ENCODE measurements at places on chromosomes 7 and 10.

- no peak for DNase-seq
Observed at GRCh38 chr7:76077435-76077834, 29.5 kb downstream of the MDH2 start.

GRCh38 chr7:1415389-1415990 lies 43.8 kb downstream of the MICALL2 start:
- DNase-seq, result no peak

- peak; percentile 28 for DNase-seq
Observed at GRCh38 chr10:3622845-3623621, 162.0 kb downstream of the KLF6 start.

GRCh38 chr10:56633876-56634452 lies 272.9 kb upstream of the ZWINT start:
- no peak for DNase-seq

DNA sequence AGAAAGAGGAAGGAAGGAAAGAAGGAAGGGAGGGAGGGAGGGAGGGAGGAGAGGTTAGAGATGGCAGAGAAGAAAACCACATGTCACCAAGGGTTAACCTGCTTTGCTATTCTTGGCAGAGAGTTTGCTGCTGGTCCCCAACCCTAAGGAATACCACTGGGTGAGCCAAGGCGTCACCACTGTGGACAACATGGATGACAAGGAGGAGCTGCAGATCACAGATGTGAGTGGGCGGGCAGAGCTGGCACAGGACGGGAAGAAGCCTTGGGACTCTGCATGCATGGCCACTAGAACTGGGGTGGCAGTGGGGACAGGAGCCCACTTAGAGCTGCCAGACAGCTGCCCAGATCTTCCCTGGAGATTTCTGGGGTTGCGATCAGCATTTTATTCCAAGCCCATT lies 17.2 kb upstream of the MYH16 start:
- DNase-seq, result no peak

GRCh38 chr10:60572511-60573194 lies 183.0 kb upstream of the ANK3 start:
- peak; percentile 71 for DNase-seq

- peak; percentile 56 for DNase-seq
Observed at GRCh38 chr7:6640246-6640721, 3.2 kb downstream of the ZNF316 start.

GRCh38 chr10:95447685-95448084 lies 113.5 kb downstream of the SORBS1 start:
- peak; percentile 27 for DNase-seq

DNA sequence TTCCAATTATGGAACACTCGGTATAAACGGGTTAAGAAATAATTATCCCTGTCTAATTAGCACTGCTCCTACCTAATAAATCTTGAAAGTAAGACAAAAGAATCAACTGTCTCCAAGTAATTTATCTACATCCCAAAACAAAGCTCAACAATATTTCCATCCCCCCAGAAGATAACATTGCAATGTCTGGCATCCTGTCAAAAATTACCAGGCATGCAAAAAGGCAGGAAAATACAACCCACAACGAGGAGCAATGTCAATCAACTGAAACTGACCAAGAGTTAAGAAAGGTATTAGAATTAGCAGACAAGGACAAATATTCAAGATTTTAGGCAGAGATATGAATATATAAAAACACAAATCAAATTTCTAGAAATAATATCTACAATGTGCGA lies 84.5 kb upstream of the SVIL start:
- no peak for DNase-seq

- DNase-seq, result no peak
Observed at GRCh38 chr10:81036257-81036656, 498.6 kb downstream of the SH2D4B start.

- no peak for DNase-seq
Observed at GRCh38 chr10:30730306-30730705, 100.8 kb upstream of the LYZL2 start.

GRCh38 chr7:108329514-108329913 lies 126.7 kb downstream of the NRCAM start:
- no peak for DNase-seq

DNA sequence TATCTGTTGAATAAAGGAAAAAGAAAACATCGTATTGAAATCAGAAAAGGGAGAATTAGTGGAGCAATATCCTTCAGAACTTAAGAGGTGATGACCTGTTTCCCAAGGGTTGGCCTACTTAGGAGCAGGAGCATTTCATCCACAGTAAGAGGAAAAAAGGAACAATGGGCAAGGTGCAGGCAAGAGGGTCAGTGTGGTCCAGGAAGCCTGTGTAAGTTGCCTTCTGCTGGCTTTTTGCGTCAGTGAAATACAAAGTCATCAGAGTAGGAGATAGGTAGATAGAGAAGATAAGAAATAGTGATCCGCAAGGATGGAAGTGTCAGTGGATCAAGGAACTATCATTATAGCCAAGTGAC lies 5.4 kb upstream of the ANKRD7 start:
- DNase-seq, result no peak

DNA sequence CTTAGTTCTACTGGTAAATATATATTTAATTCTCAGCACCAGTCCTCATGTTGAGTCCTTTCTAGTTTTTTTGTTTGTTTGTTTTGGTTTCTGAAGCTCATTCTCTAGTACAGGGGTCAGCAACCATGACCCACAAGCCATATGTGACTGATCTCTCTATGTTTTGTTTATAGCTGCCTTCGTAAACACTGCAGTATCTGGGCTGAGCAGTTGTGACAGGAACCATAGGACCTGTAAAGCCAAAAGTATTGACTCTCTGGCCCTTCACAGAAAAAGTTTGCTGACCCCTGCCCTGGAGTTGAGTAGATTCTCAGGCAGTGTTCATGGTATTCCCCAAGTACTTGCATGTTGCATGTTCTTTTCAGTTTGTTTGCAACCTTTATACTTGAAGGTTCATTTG lies 20.8 kb downstream of the NET1 start:
- DNase-seq, result no peak

DNA sequence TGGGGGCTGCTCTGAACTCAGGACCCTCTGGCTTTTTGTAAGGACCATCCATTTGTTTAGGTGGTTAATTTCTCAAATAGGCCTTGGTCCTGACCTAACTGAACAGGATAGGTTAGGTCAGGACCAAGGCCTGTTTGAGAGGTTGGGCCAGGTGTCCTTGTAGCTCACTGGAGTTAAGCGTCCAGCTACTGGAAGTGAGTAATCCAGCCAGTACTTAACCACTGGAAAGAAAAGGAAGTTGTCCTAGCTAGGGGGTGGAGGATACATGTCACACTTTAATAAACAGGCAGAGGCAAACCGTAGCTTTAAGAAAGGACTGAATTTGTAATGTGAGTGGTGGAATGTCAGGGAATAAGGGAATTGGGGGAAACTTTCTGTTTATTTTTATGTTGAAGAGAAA lies 96.0 kb downstream of the GPR85 start:
- no peak for DNase-seq

GRCh38 chr10:62681211-62681940 lies 123.1 kb upstream of the ADO start:
- DNase-seq, result no peak

DNA sequence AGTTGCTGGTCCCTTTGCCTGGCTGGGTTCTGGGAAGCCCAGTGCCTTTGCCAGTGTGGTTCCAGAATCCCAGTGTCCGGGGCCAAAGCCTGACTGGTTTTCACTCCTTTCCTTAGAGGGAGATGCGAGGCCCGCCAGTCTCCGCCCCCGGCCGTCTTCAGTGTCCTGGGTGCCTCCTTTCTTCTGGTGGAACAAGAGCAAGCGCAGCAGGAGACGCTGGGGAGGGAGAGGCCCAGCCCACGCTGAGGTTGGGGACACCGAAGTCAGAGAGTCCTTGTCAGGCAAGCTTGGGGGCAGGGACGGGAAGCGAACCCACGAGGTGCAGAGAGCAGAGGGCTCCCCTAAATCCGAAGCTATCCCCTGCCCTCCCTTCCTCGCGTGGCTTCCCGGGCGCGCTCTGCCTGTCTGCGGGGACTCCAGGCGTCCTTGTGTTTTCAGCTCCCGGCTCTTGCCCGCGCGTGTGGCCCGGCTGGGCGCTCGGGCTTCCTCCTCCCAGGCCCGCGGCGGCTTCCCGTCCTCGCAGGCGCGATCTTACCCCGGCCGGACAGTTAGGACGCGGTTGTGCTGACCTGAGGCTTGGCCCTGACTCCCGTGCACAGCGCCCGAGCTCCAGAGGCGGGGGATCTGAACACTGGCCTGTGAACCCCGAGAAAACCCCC lies 60.6 kb upstream of the UBE3C start:
- DNase-seq, result no peak

GRCh38 chr10:125708971-125709503 lies 10.5 kb upstream of the EDRF1 start:
- DNase-seq, result no peak

- no peak for DNase-seq
Observed at GRCh38 chr10:110483633-110484032, 14.1 kb upstream of the DUSP5 start.

- DNase-seq, result peak; percentile 35
Observed at GRCh38 chr7:130148561-130148960, 56.6 kb downstream of the TMEM209 start.

GRCh38 chr10:96651998-96652431 lies 65.2 kb upstream of the TM9SF3 start:
- no peak for DNase-seq

DNA sequence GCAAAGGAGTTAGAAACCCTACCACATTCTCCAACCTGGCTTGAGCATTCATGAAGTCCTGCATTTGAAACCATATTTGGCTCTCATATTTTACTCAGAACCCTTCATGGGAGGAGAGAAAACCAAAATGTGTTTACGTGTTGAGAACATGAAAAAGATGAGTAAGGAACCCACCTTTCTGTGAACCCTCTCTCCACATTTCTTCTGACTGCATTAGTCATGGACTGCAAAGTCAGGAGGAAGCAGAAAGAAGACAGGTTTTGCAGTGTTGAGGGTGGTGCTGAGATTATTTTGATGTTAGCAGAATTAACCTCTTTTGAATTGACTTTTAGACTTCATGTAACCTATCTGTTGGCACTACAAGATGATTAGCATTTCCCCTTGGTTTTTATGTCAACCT lies 4.9 kb downstream of the IFIT1B start:
- no peak for DNase-seq

DNA sequence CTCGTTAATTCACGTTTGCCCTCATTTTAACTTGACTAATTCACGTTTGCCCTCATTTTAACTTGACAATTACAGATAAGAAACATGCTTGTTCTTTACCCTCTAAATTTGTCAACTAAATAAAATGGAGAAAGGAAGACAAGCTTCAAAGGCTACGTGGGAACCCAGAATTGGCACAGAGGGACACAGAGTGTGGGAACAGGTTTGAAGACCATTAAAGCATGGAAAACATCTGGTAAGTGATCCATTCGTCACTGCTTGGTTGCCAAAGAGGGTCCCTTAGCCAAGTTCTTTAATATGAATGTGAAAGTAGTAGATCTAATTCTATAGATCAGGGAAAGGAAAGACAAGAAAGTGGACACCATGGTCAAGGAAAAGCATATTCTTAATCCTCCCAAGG lies 57.2 kb downstream of the ITIH5 start:
- DNase-seq, result peak; percentile 13

GRCh38 chr10:48964038-48964437 lies 24.4 kb upstream of the LRRC18 start:
- DNase-seq, result no peak

GRCh38 chr10:18100669-18101068 lies 39.6 kb upstream of the CACNB2 start:
- DNase-seq, result peak; percentile 42

GRCh38 chr10:71237843-71238623 lies 25.7 kb downstream of the UNC5B start:
- DNase-seq, result no peak

DNA sequence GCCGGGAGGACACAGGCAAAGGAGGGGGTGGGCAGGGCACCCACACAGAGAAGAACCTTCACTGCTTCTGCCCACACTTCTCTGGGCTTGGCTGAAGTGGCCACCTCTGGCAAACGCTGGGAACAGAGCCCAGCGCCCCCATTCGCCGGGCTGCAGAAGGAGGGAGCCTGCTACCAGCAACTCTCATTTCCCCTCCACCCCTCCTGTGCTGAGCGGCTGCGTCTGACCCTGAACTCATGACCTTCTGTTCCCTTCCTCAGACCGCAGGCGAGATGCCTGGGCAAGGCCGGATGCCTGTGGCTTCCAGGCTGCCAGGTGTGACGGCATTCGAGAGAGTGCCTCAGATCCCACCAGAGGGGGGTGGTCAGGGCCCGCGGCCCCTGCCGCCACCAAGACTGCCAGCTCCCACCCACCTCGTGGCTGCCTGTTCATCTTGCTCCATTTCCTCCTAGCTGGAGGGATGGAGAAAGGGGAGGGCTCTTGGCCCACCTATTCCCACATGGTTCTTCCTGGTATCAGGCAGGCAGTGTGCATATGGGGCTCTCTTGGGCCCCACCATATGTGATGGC lies 19.8 kb downstream of the DNAJB12 start:
- DNase-seq, result peak; percentile 86

GRCh38 chr7:106812027-106812643 lies 52.9 kb upstream of the PIK3CG start:
- DNase-seq, result peak; percentile 43

DNA sequence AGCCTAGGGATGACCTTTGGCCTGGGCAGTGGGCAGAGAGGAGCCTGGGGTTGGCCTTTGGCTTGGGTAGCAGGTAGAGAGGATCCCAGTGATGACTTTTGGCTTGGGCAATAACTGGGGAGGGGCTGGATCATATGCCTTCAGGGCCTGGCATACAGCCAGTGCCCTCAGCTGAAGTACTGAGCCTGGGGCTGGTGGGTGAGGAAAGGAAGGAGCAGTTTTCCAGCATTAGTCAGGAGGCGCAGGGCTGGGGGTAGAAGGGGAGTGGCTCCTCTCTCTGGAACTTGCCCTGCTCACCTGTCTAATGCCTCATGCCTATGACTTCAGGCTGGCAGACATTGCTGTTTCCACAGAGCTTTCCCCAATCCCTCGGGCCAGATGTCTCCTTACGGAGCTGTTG lies 15.2 kb upstream of the COMTD1 start:
- no peak for DNase-seq

DNA sequence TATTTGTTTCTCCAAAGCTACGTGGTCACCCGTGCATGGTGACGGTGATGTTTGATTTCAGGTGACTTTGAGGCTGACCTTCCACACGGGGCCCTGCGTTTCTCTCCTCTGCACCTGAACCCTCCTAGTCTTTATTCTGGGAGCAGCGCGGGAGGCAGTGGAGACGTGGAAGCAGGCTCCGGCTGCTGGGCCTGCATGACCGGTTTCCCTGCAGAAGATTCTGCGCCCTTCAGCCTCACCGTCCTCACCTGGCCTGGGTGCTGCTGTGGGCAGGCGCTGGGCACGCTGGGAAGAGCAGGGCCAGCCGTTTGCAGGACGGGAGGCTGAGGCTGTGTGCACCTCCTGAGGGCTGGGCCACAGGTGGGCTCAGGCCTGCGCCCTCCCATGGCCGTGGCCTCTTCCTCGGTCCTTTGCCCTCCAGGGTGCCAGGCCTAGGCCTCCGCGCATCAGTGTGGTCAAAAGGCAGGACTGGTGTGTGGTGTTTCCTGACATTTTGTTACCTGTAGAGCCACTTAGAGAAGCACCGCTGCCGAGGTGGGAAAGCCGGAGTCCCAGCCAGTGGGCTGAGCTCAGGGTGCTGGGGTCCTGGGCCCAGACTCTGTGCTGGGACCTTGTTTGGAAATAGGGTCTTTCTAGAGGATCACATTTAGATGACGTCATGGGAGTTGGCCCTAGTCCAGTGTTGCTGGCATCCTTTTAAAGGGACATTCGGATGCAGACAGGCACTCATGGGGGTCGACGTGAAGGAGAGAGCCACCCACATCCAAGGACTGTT lies 478.3 kb downstream of the DNAJB6 start:
- no peak for DNase-seq

All from fibroblast of the aortic adventitia (primary cell).